ENCODE measurements at places on chromosomes 6 and 20. TPM values are rescaled to one million over a fixed set of nuclear protein-coding genes. Genes with fewer than 3 reads are reported as not detected.

Gene EPM2A
- 4.3 TPM for total RNA-seq

Gene GSTA1
- not detected for total RNA-seq

DNA sequence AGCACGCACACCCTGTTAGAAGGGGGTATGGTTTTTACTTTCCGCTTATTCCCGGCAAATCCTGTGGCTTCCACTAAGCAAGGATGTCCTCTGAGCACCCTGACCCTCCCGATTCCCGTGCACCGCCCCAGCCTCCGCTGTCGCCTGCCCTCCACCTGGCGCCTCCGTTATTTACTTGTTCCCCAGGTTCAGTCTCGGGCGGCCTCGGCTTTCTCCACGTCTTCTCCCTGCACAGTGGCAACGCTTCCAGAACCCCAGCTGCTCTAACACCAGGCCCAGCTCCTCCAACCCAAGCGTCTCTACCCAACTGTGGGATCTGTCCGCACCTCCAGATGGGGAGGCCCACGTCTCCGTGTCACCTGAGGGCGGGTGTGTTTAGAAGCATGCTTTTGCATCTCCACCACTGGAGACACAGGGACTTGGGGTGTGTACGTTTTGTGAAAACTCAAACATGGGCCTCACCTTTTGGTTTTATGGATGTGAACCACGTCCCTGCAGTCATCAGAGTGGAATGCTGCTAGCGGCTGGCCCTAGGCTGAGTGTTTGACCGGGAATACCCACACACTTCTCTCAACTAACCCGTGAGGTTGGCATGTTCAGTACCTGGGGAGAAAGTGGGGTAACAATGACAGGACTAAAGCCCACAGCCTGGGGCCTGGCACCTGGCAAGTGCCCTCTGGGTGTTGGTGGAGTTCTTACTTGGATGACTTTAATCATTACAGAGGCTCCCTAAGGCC lies 79.9 kb downstream of the THBS2 start:
- DNase-seq = no peak

GRCh38 chr6:24743265-24743943 lies 24.4 kb upstream of the C6orf62 start:
- DNase-seq = peak; percentile 22

DNA sequence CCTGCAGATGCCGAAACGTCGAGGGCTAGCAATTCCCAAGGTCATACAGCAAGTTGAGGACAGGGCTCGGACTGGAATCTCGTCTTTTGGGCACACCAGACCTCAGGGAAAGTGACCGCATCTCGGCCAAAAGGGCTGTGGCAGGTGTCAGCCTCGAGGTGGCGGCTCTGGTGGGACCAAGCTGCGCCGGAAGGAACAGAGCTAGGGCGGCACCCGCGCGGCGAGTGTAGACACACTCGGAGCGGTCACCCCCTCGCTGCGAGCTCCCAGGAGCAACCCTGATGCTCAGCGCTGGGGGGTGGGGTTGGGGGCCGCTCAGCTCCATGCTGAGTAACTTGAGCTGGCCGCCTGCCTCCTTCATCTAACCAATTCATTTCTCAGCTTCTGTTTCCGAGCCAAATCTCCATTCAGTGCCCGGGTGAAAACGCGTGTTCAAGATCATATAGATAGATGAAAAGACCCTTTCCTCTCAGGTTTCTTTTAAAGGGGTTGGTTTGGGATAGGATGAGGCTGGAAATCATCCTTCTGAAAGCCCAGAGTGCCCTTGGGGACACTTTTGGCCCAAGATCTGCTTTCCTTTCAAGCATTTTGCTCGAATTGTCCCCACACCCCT lies 2.2 kb upstream of the TUBB2B start:
- DNase-seq = peak; percentile 39

DNA sequence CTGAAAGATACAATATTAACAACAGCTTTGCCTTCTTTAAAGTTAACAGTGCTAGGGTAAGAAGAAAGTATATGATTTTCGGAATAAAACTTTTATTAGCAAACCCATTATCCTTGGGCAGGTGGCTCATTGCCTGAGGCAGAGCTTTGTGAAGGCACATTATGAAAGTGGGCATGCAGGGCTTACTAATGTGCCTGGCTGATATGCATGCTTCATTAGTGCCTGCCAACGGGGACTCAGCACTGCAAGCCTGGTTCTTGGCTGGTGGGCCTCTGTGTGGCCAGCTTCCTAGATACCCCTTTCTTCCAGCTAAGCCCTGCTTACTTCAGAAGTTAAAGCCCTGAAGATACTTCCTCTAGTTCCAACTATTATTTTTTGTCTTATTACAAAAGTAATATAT lies 481.6 kb downstream of the ADGRB3 start:
- DNase-seq = no peak

DNA sequence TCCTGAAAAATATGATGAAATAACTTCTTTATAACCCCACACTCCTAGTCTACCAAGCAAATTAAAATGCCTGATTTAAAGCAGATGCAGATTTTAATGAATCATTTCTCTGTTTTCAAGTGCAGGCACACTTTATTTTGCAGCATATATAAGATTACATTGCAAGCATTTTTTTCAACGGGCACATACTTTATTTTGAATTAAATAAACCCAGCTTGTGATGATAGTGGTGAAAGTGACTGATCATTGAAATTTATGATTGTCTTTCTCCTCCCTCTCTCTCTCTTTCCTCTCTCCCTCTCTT lies 12.2 kb upstream of the MOXD1 start:
- no peak for DNase-seq
